NCI-H1436 (cell line): ENCODE measurements at places on chromosomes 2 and 18.
A peak's percentile ranks its signal among the peaks of the same experiment; 100 is the strongest.

DNA sequence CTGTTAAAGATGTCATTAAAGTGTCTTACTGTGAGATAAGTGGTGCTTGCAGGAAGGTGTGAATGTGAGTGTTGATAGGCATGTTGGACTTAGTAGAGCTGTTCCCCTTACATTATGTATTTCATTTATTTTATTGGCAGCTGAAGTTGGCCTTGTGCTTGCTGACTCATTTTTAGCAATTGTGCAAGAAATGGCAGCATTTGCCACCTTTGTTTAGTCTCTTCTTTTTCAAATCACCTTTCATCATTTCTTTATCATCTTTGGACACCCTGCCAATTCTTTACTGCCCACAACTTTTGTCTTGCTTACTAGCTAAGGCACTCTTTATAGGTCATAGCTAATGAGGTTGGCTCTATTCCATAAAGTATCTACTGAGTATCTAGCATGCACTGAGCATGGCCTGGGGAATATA lies 130.3 kb upstream of the LYPD6 start:
- DNase-seq = no peak

GRCh38 chr2:151945186-151945585 lies 117.0 kb upstream of the ARL5A start:
- no peak for DNase-seq

DNA sequence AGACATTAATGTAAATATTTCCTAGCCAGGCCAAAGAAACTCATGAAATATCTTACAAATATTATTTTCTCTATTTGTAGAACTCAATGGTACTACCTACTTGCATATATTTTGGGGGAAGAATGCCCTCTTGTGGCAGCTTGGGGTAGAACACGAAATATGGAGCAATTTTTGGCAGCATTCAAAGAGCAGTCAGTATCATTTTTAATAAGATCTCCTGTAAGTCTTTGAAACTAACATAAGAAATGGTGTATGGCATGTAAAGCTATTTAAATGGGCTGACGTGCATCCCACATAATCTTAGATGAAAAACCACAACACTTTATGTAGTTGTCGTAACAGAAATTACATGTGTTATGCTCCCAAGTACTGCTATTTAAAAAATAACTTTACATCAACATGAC lies 62.3 kb upstream of the CCDC195 start:
- peak; percentile 28 for DNase-seq

DNA sequence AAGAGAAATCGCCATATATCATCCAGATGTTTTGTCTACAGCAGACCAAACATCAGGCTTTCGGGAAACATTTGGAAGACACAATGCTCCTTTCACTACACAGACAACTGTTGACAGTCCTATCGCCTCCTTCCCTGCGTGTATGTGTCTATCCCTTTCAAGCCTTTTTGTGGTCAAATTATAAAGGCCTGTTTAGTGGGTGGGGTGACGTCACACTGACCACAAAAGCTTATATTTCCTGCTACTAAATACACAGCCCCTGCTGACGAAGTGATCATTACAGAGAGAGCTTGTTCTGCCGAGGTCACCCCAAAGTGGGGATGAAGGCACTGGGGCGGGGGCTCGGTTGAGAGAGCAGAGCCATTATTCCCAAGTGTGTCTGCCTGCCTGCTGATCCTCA lies 302.7 kb upstream of the TNP1 start:
- no peak for DNase-seq

DNA sequence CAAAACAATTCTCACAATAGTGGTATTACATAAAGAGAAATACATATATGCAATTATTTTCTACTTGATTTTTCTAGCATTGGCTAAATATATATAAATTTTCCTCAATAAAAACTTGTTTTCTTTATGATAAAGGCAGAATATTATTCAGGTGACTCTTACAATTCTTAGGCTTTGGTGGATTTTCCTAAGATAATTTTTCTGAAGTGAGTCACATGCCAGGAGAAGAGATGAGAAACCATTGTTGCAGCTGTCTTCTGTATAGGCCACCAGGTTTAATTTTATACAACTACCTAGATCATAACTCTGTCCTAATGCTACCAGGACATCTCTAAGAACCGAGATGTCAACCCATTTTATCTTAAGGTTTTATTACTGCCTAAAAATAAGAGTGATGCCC lies 552.4 kb upstream of the CDH2 start:
- no peak for DNase-seq

DNA sequence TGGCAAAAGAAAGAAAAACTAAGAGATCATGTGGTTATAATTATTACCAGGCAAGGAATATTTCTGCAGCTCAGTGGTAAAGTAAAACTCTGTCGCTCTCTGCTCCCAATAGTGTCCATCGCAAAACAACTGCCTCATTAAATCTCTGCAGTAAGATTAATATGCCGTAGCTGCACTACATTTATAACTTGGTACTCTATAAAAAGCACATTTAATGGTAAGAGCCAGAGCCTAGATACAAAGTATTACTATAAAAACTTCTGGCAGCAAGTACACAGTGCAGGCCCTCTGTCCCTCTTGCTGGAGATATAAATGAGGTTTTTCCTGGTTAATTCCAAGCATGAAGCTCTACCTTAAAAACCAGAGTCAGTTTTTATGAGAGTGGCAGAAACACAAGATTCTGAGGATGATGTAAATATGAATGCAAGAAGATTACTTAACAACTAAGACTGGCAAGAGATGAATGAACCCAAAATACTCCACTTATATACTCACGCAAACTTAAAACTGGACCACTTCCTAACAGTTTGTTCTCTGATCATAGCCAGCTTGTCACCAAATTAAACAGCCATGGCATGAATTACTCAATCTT lies 25.5 kb downstream of the ZNF521 start:
- no peak for DNase-seq
